Gastrocnemius medialis (tissue), 4 donors: ENCODE measurements at places on chromosomes 12 and 14. TPM values are rescaled to one million over a fixed set of nuclear protein-coding genes. Genes with fewer than 3 reads are reported as not detected.
A peak's percentile ranks its signal among the peaks of the same experiment; 100 is the strongest.

SLC25A47 gene
- 1.3 TPM for total RNA-seq

- H3K36me3 ChIP-seq = no peaks in the 10 kb centered on the region
- H3K27ac ChIP-seq = no peak overlapping the region
- H3K4me3 ChIP-seq = no peak overlapping the region
- DNase-seq = no peak
- no peaks in the 10 kb centered on the region for H3K4me1 ChIP-seq
These were observed 83.0 kb downstream of the ACTN1 start for GRCh38 chr14:68896132-68896531.

DNA sequence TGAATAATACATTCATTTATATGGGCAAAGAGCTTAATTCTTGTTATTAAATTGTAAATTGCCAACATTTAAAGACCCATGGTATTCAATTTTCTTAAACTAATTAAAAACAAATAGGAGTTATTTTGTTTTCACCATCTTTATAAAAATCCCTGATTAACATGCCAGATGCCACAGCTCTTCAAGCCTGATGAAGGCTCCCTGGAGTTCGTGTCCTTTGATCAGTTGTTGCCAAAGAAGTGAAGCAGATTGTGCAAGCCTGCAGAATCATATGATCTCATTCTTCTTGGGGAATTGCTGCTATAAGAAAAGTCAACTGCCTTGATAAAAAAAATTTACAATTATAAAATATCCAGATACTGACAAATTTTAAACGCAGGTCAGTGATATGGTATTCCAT lies 288.3 kb upstream of the PPFIA2 start:
- no peaks in the 10 kb centered on the region for H3K36me3 ChIP-seq
- no peaks in the 10 kb centered on the region for H3K4me1 ChIP-seq
- H3K4me3 ChIP-seq = no peak overlapping the region
- H3K27me3 ChIP-seq = no peaks in the 10 kb centered on the region
- no peak for DNase-seq

GPR137C gene
- 0.42 TPM for total RNA-seq

- H3K4me1 ChIP-seq = peaks cover 7% of the 10 kb centered on the region
- no peak for DNase-seq
- no peaks in the 10 kb centered on the region for H3K36me3 ChIP-seq
- no peak overlapping the region for H3K4me3 ChIP-seq
- no peak overlapping the region for H3K27ac ChIP-seq
These were observed 53.5 kb upstream of the PPP2R5C start for GRCh38 chr14:101707863-101708620.

DNA sequence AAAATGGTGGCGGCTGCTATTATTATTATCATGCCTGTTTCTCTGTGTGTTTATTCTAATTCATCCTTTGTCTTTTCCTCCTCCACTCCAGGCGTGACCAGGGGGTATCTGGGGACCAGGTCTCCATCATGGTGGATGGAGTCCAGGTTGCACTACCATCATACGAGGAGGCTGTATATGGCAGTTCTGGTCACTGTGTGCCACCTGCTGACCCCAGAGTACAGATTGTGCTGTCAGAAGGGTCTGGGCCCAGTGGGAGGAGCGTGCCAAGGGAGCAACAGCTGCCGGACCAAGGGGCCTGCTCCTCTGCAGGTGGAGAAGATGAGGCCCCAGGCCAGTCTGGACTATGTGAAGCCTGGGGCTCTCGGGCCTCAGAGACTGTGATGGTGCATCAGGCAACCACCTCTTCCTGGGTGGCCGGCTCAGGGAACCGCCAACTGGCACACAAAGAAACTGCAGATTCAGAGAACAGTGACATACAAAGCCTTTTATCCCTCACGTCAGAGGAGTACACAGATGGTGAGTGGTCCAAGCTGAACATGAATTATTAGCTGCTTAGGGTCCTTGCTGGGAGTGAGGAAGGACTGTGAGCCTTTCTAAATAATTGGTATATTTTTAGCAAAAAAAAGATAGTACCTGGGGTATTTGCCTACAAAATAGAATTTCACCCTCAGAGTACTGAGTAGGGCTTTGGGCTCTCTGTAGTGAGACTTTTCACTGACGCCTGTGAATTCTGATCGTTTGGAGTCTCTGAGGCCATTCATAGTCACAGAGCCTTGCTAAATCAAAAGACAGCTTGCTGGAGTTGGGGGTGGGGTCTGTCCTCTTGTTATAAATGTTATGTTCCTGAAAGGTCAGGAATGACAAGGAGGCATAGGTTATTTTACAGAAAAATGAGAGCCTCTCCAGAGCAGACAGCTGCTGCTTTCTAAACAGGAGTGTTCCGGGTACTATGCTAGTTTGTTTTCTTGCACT lies 58.1 kb upstream of the SRSF5 start:
- H3K4me1 ChIP-seq = peaks cover 36% of the 10 kb centered on the region
- H3K4me3 ChIP-seq = no peak overlapping the region

DNA sequence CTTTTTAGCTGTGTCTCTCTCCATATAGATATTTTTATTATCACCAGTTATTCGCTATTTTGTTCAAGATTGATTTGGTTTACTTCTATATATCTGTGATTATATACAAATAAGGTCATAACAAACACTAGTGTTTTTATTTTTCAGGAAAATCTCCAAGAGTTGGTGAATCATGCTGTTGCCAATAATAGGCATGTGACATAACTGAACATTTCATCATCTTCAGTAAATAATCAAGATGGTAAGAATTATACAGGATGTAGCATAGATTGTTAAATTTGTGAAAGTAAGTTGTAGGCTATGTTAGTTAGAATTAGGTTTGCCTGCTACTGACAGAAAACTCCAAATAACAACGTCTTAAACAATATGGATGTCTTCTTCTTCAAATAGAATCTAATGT lies 240.9 kb upstream of the PDE3A start:
- no peak for DNase-seq
- no peaks in the 10 kb centered on the region for H3K36me3 ChIP-seq
- no peak overlapping the region for H3K27ac ChIP-seq
- H3K4me1 ChIP-seq = no peaks in the 10 kb centered on the region

DNA sequence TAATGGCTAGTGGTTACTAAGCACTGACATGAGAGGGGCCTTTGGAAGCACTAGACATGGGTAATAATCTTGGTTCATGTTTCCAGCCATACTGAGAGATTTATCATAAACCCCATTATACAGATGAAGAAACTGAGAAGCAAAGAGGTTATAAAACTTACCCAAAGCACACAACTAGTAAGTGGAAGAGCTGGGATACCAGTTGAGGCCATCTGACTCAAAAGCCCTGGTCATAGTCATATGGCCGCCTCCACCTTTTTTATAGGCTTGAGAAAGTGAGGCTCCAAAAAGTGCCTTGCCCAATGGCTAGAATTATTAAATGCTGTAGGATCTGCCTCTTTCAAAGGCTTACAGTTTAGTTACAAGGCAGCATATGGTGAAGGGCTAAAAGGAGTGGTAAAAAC lies 944 bp downstream of the TXNRD1 start:
- peaks cover 16% of the 10 kb centered on the region for H3K4me1 ChIP-seq
- no peaks in the 10 kb centered on the region for H3K27me3 ChIP-seq
- H3K36me3 ChIP-seq = no peaks in the 10 kb centered on the region
- peak overlapping the region; percentile 69 for H3K27ac ChIP-seq

DNA sequence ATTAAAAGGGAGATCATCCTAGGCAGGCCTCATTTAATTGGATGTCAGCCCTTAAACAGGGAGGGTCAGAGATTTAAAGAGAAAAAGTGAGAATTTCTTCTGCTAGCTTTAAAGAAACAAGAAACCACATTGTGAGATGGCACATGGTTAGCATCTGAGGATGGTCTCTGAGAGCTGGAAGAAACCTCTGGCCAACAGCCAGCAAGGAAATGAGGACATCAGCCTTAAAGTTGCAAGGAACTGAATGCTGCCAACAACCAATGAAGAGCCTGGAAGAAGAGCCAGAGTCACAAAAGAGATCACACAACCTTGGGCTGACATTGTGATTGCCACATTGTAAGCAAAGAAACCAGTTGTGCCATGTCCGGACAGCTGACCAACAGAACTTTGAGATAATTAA lies 17.5 kb upstream of the FAR2 start:
- H3K4me1 ChIP-seq = no peaks in the 10 kb centered on the region
- no peaks in the 10 kb centered on the region for H3K27me3 ChIP-seq
- no peak overlapping the region for H3K27ac ChIP-seq
- H3K4me3 ChIP-seq = no peak overlapping the region
- DNase-seq = no peak

HCAR1 gene
- not detected for total RNA-seq

KRT79 gene
- not detected for total RNA-seq

DNA sequence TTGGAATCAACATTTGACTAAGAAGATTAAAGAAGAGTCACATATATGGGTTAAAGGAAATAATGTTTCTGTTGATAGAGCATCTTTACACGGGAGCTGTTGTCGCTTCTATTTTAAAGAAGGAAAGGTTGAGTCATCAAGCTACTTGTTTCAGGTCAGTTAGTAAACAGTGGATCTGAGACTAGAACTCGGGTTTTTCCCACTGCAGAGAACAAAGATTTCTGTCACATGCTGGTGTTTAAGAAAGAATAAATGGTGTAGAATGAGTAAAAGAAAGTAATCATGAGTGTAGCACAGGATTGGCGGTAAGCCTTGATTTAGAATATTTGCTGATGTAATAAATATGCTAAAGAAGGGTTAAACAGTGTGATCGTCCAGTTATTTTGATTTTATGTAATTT lies 455.5 kb downstream of the AEBP2 start:
- no peak overlapping the region for H3K4me3 ChIP-seq
- H3K36me3 ChIP-seq = no peaks in the 10 kb centered on the region
- H3K27me3 ChIP-seq = no peaks in the 10 kb centered on the region

DNA sequence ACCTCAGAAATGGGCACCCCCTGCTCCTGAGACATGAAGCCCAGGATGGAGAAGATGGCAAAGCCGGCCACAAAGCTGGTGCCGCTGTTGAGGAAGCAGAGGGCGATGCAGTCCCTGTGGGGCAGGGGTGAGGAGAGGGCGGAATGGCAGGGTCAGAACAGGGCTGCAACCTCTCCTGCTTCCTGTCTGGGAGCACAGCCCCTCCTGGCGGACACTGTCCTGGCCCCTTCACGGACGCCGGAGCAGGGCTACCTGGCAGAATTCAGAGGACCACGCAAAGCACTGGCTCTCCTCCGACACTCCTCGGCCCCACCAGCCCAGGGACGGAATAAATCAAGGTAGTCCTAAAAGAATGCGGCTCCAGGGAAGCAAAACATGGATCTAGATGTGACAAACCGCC lies 12.4 kb upstream of the SLC6A12 start:
- DNase-seq = no peak
- no peaks in the 10 kb centered on the region for H3K36me3 ChIP-seq
- H3K27ac ChIP-seq = no peak overlapping the region
- H3K4me3 ChIP-seq = no peak overlapping the region
- no peaks in the 10 kb centered on the region for H3K4me1 ChIP-seq

GATC gene
- 14.5 TPM for total RNA-seq

LGR5 gene
- 39.7 TPM for total RNA-seq

GRCh38 chr12:131466306-131466705 lies 244.6 kb upstream of the SFSWAP start:
- no peak overlapping the region for H3K4me3 ChIP-seq
- H3K27ac ChIP-seq = no peak overlapping the region
- DNase-seq = no peak
- H3K4me1 ChIP-seq = no peaks in the 10 kb centered on the region

LALBA gene
- total RNA-seq = not detected

- no peaks in the 10 kb centered on the region for H3K36me3 ChIP-seq
- DNase-seq = no peak
- peaks cover 50% of the 10 kb centered on the region for H3K4me1 ChIP-seq
- no peaks in the 10 kb centered on the region for H3K27me3 ChIP-seq
These were observed 17.9 kb downstream of the NFKBIA start for GRCh38 chr14:35386673-35387125.

SLC16A7 gene
- 6.9 TPM for total RNA-seq

GRCh38 chr12:89344862-89345202 lies 7.5 kb downstream of the DUSP6 start:
- DNase-seq = no peak
- no peaks in the 10 kb centered on the region for H3K36me3 ChIP-seq
- no peak overlapping the region for H3K27ac ChIP-seq
- no peak overlapping the region for H3K4me3 ChIP-seq
- peaks cover 19% of the 10 kb centered on the region for H3K27me3 ChIP-seq
